ENCODE measurements at places on chromosomes 16 and 17.

DNA sequence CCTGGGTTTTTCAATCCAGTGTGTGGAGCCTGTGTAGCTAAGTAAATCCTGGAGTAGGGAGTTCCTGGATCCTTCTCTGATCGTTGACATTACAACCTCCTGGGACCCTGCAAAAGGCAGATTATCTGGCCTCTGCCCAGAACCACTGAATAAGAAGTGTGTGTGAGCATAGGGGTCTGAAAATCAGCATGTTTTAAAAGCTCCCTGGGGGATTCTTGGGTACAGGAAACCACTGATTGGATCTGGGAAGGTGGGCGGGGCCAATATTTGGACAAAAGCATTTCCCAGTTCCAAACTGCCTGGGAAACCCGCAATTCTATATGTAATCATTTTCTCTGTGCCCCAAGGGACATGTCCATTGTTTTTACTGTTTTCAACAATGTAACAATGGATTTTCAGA is 27.2 kb upstream of the BEAN1 start:
- H3K27me3 ChIP-seq, result peaks cover 14% of the 10 kb centered on the region
- no peak for DNase-seq

GRCh38 chr16:85994492-85995490 is 95.8 kb downstream of the IRF8 start:
- H3K4me1 ChIP-seq, result peaks cover 39% of the 10 kb centered on the region
- peak overlapping the region; percentile 6 for H3K27ac ChIP-seq
- H3K27me3 ChIP-seq, result no peaks in the 10 kb centered on the region
- H3K4me3 ChIP-seq, result no peak overlapping the region
- no peaks in the 10 kb centered on the region for H3K36me3 ChIP-seq

GRCh38 chr17:82414548-82415281 is 3.4 kb upstream of the HEXD start:
- H3K27me3 ChIP-seq, result no peaks in the 10 kb centered on the region
- H3K4me3 ChIP-seq, result no peak overlapping the region
- peak; percentile 68 for DNase-seq
- peaks cover 8% of the 10 kb centered on the region for H3K36me3 ChIP-seq

DNA sequence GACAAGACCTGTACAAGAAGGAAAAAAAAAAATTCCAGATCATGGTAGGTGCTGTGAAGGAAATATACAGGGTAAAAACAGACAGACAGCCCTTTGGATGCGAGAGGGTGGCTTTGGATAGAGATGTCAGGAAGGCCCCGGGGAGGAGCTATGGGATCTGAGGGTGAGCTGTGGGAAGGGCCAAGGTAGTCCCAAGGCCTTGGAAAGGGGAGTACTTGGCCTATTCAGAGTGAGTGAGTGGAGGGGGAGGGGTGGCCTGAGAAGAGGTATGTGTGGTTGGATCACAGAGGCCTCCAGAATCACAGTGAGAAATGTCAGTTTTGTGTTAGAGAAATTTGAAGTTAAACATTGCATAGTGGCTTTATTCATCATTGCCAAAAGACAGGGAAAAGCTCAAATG is 31.2 kb upstream of the AKTIP start:
- H3K27me3 ChIP-seq, result no peaks in the 10 kb centered on the region
- peak overlapping the region; percentile 59 for H3K27ac ChIP-seq
- no peaks in the 10 kb centered on the region for H3K36me3 ChIP-seq
